Amniotic stem cell (primary cell): ENCODE measurements at places on chromosomes 4 and X.

DNA sequence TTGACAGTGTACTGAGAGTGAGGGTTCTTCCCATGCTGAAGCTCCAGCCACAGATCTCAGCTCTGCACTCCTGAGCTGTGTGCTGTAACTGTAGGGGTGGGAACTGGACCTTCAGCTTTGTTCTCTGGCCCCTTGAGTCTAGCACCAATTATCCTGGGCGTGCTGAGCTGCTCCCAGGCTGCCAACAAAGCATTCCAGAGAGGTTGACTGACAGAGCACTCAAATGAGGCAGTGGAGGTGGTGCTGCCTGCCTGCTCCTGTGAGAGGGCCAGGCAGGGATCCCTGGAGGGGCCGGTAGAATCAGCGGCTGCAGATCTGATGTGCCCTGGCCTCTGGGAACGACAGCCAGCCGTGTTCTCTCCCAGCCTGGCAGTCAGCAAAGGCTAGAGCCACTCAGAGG is 375.7 kb upstream of the AADAT start:
- DNase-seq = no peak

- no peak for DNase-seq
Measured at GRCh38 chr4:2408976-2409375, 9.5 kb downstream of the ZFYVE28 start.

DNA sequence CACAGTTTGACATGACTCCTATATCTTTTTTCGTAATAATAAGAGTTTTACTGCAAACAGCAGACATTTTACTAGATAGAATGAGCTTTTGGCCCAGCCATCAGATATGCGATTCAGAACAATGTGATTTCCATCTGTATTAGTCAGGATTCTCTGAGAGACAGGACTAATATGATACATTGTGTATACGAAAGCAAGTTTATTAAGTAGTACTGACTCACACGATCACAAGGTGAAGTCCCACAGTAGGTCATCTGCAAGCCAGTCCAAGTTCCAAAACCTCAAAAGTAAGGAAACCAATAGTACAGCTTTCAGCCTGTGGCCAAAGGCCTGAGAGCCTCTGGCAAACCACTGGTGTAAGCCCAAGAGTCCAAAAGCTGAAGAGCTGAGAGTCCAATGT is 24.1 kb downstream of the CXCL8 start:
- DNase-seq = no peak

- no peak for DNase-seq
Measured at GRCh38 chr4:107133965-107134653, 98.0 kb upstream of the DKK2 start.

- DNase-seq = no peak
Measured at GRCh38 chrX:29726811-29727210, 488.6 kb upstream of the MAGEB2 start.

DNA sequence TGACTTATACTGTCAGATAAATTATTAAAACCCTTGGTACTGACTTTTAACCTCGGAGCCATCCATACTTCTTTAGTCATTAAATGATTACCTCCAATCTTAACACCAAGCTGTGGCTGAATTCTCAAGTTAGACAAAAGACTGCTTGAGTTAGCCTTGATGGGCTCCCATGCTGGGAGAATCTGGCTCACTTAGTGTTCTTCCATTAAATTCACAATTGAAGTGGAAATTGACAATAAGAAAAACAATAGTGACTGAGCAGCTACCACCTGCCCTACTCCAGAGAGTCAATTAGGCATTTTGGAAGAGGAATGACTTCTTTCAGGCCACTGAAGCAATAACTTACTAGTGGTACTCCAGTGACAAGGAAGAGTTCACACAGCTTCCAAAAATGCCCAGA is 503.0 kb upstream of the CPXCR1 start:
- DNase-seq = no peak

GRCh38 chr4:138772366-138772765 is 243.2 kb upstream of the NOCT start:
- DNase-seq = no peak

- DNase-seq = no peak
Measured at GRCh38 chr4:148954011-148954749, 512.0 kb upstream of the NR3C2 start.

- DNase-seq = no peak
Measured at GRCh38 chr4:76458825-76459224, 23.8 kb downstream of the SHROOM3 start.

GRCh38 chr4:125677665-125678307 is 363.0 kb downstream of the FAT4 start:
- DNase-seq = no peak

DNA sequence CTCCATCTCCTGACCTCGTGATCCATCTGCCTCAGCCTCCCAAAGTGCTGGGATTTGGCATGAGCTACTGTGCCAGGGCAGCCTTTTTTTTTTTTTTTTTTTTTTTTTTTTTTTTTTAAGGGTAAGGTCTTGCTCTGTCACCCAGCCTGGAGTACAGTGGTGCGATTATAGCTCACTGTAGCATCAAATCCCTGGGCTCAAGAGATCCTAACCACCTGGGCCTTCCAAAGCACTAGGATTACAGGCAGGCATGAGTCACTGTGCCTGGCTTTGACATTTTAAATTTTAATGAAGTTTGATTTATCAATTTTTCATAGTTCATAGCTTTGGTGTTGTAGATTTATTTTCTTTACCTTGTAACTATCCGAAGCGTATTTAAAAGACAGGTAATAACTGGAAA is 17.8 kb upstream of the OCIAD2 start:
- DNase-seq = no peak

GRCh38 chrX:24662352-24662751 is 15.2 kb upstream of the PCYT1B start:
- no peak for DNase-seq

DNA sequence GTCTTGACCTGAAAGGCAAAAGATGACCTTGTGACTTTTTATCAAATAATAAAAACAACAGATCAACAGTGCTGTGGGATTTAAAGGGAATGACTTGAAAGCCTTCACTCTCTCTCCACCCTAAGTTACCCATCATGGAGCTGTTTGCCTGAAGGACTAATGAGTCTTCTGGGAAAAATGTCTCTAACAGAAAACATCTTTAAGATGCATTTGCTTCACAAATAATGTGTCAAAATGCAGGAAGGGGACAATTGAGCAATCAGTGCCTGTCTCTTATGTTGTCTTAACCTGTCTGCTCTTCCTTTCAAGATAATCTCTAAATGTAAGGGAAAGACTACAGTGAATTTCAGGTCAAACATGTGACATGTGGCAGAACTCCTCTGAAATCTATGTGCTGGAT is 766.6 kb downstream of the PDHA2 start:
- DNase-seq = no peak

- DNase-seq = no peak
Measured at GRCh38 chr4:118032691-118033090, 1.6 kb upstream of the NDST3 start.

- DNase-seq = no peak
Measured at GRCh38 chr4:19262467-19262866, 989.2 kb upstream of the SLIT2 start.

DNA sequence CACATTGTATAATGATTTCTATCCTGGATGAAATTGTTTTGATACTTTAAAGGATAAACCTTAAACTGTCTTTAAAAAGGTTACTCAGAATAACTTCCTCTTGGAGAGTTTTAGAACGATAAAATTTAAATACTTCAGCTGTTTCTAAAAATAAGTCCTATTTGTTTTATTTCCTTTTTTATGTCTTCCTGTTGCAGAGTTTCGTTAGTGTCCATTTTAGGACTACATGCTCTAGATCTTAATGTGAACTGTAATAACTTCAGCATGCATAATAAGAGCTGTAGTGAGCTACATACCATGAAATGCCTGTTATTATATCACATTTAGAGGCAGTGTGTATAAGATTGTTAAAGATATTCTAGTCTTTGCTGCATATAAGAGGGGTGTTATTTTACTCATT is 14.6 kb downstream of the ATP10D start:
- DNase-seq = no peak

DNA sequence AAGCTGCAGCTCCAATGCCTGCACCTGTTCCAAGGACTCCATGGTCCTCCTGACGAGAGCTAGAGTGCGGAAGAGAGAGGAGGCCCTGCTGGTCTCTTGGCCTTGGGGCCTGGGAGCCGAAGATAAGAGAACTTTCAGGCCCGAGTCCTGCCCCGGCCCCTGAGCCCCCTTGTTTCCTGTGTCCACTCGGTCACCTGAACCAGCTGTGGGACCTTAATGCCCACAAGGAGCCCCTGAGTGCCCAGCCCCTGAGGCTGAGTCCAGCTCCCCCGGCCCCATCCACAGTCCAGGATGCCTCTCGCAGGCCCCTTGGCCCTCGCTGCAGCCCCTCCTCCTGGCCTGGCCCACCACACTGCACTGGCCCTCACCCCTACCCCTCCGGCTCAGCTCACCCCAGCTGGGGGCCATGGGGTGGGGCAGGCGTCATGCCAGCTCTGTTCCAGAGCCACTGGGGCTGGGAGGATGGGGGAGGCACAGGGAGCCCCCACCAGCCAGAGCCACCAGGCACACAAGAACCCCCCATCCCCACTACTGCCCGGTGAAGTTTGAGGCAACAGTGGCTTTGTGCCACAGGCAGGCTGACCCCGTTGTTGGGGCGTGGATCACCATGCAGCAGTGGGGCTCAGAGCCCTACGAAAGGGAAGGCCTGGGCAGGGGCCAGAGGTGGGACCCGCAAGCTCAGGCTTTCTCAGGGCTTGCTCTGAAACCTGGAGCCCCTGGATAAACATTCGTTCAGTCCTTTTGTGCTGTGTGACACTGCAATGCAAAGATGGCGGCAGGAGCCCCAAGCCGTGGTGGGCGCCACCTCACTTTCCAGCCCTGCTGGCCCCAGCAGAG is 14.1 kb downstream of the NAT8L start:
- no peak for DNase-seq

GRCh38 chr4:128880662-128881061 is 71.2 kb downstream of the JADE1 start:
- no peak for DNase-seq

DNA sequence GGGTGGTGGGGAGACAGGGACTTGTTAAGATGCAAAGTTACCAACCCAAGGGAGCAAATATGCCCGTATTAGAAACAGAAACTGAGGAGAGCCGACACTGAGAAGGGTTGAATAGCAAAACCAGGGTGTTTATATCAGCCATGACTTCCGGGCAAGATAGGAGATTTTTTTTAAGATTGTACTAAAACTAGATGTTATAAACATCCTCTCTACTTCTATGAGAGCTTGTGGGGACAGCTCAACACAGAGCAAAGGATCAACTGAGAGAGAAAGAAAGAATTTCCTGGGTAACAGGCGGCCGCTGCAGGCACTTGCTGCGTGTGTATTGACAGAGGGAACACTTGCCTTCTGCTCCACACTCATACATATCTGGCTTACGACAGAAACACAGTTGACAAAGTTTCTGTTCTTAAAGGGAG is 49.1 kb upstream of the FBXW7 start:
- no peak for DNase-seq

DNA sequence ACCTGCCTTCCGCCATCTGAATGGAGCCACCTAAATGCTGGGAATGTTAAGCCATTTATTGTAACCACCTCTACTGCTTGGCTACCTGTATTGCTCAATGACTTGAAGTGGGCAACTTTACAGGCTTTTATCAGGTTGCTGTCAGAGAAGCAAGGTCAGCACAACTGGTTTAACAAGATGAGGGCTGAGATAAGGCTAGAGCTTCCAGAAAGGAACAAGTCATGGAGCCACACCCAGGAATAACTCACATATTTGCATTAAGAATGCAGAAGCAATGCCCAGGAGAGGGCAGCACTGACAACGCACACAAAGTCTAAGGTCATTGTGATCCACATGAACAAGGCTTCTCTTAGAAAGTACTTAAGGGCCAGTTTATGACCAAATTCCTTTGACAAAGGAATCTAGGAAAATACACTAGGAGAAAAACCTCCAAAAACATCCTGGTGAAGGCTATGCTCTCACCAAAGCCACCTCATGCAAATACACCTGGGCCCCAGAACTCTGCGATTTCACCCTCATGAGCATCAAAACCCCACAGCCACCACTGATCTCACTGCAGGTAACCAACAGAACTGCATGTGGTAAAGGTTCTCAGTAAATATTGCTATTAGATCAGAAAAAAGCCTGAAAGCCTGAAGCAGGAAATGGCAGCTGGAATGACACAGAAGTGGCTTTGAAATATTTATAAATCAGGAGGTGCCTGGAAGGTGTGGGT is 15.0 kb upstream of the STS start:
- DNase-seq = peak; percentile 52

DNA sequence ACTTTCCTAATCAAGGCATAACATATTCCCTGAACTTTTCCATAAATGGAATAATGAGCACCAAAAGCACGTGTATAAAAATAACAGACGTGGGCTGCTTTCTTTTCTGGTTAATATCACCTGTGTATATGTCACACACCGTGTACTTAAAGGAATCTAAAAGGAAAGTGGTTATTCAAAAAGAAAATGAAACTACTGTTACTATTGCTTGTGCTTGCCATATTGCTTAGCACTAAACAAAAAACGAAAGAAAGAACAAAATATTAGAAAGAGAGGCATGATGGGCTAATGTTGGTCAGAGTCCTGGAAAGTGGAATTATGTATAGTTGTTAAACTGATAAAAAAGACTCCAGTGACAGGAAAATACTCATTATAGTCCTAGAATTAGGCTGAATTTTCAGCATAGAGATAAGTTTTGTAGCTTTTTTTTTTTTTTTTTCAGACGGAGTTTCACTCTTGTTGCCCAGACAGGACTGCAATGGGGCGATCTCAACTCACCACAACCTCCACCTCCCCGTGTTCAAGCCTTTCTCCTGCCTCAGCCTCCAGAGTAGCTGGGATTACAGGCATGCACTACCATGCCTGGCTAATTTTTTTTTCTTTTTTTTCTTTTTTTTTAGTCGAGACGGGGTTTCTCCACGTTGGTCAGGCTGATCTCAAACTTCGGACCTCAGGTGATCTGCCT is 123.2 kb downstream of the PABPC4L start:
- no peak for DNase-seq

- no peak for DNase-seq
Measured at GRCh38 chr4:163976588-163976987, 482.1 kb downstream of the TMA16 start.

GRCh38 chrX:107826238-107827029 is 768 bp downstream of the MID2 start:
- no peak for DNase-seq

DNA sequence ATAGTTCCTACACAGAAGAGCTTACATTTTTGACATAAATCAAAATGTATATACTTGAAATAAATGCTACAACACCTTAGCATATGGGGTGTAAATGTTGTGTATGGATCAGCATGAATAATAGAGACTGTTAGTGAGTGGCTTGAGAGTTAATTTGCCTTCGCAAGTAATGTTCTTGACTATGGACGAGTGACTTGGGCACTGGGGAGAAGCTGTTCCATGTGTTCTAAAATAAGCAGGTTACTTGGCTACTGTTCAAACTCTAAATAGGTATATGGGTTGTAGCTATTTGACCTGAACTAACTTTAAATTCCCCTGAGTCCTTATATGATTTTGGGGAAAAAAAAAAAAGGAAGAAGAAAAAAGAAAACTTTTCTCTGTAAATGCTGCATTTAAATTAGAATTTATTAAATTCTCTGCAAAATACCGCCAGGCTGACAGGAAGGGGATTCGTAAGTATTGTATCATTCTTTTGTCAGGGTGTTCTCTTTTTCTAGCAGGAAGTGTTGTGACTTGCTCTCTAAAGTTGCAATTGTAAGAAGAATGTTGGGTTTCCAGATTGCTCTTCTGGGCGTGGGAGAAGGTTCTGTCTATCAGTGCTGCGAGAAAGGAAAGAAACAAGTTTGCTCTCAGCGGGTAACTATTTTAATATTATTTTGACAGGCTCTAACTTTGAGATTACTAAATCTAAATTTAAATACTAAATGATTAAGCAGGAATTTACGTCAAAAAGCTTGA is 32.2 kb downstream of the PLS3 start:
- no peak for DNase-seq

- peak; percentile 91 for DNase-seq
Measured at GRCh38 chr4:121711263-121712000, 14.7 kb upstream of the ANXA5 start.

- no peak for DNase-seq
Measured at GRCh38 chr4:118325431-118325830, 27.4 kb downstream of the PRSS12 start.
